Renal cortex interstitium (tissue), 15 donors: ENCODE measurements at places on chromosomes 6 and 20.

DNA sequence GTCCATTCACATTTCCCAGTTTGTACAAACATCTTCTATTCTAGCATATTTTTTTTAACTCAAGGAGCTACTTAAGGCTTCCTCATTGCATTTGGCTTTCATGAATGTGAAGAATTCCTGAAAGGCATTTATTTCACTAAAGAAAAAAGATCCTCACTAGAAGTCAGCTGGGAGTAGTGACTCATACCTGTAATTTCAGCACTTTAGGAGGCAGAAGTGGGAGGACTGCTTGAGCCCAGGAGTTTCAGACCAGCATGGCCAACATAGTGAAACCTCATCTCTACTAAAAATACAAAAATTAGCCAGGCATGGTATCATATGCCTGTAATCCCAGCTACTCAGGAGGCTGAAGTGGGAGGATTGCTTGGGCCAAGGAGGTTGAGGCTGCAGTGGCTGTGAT, 30.9 kb upstream of the XRN2 start:
- no peak for DNase-seq

DNA sequence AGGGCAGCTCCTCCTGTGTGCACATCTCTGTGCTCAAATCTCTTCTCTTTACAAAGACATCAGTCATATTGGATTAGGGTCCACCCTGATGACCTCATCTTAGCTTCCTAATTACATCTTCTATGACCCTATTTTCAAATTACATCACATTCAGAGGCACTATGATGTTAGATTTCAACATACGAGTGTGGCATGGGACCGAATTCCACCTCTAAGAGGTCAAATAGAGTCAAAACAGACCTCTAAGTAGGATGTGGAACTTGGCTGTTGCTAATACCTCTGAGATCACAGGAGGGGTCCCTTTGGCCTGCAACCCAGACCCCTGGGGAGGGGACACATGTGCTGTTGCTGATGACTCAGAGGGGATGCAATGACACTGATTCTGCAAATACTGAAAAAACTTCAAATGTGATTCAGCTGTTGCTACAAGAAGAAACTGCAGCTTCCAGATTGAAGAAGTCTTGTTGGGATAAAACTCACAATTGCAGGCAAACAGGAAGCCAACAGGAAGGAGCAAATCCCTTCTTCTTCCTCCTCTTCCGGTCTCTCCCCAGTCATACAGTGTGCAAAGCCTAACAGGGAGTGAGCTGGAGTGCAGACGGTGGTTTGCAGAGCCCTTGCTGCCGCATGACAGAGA, 216.2 kb downstream of the MYLK4 start:
- DNase-seq = no peak

DNA sequence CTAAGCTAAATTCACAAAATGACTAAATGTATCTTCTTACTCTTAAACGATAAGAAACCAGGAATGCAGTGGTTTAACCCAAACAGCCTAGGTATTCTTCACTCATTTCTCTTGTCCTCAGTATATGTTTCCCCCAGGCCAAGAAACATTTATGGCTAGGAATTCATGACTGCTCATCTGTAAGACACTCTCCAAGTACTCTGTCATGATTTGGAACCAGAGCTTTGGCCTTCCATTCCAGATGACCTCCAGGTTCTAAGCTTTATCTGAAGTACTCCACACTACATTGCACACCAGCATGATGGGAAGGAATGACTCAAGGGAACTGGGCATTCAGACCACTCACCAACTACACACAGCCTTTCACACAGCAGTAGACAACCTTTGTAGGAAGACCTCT, 29.3 kb downstream of the NT5E start:
- DNase-seq = no peak

GRCh38 chr6:84681693-84682326, 82.6 kb downstream of the TBX18 start:
- DNase-seq = no peak

DNA sequence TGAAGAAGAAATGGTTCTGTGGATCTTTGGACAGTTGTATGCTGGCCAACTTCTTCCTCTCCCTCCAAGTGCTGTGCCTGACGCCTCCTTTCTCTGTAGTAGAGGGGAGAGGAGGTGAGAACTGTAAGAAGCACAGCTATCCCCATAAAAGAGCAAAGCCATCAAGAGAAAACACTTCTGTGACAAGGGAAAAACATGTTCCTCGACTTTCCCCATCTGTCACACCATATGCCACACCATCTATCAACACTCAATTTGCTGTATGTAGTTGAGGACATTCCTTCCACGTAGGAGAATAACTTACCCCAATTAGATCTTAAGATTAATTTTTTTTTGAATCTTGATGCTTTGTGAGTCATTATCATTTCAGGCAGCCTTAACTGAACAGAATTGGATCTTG, 156.2 kb upstream of the PLCB4 start:
- DNase-seq = no peak

- DNase-seq = no peak
Observed at GRCh38 chr6:4649728-4650127, 126.5 kb upstream of the CDYL start.

DNA sequence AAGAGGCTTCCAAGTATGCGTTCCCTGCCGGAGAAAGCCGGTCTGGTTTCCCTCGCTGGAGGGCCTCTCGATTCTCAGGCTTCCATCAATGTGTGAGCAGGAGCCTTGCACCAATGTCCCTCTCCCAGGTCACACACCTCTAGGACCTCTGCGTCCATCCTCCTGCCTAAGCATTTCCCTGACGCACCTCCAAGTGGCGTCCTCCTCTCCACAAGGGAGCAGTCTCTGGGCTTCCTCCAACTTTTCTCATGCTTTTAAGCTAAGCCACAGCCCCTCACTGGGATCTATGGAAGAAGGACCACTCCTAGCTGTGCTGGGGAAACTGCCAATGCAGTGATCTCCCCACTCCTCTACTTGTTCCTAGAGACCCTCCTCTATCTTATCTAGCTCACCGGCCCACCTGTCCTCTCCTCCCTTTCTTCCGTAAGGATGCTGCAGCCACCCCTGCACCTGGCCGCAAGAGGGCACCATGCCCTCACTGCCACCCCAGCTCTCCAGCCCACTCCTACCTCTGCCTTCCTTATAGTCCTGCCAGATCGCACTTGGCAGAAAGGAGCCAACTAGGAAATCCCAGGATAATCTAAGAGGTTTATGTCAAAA, 258.7 kb downstream of the LRFN2 start:
- DNase-seq = no peak

- no peak for DNase-seq
Observed at GRCh38 chr6:2733324-2733723, 17.4 kb downstream of the MYLK4 start.

- peak; percentile 1 for DNase-seq
Observed at GRCh38 chr6:117840541-117840983, 66.5 kb upstream of the SLC35F1 start.

DNA sequence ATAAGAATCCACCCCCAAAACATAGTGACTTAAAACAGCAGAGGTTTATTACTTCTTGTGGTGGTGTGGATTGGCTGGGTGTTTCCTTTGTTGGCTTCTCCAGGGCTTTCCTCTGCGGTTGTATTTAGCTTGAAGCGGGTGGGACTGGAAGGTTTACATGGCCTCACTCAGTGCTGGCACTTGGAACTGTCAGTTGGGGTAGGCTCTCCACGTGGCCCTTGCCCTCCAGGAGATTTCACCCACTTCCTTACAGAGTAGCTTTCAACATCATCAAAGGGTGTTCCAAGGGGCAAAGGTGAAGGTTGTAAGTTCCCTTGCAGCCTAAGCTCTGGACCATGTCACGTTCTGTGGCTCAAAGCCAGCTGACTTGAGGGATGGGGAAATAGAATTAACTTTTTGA, 32.5 kb upstream of the NKX2-2 start:
- no peak for DNase-seq

DNA sequence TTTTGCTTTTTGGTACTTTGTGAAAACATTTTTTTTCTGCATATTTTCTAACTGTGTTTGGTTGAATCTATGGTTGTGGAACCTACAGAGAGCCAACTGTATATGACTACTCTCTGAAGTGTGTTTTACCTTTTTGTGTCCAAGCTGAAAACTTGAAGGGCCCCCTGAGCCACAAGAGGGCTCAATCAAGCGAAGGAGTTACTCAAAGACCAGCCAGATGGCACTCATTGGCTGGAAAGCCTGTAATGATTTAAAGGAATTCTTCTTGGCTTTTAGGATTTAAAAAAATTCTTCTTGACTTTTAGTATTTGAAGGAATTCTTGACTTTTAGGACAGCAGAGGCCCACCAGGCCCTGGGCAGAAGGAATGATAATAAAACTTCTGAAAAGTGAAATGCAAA, 27.0 kb upstream of the ECI2 start:
- no peak for DNase-seq

GRCh38 chr6:129567374-129567773, 142.6 kb downstream of the ARHGAP18 start:
- no peak for DNase-seq

- no peak for DNase-seq
Observed at GRCh38 chr6:138682704-138683527, 90.7 kb upstream of the CCDC28A start.

GRCh38 chr6:12379181-12379580, 89.0 kb downstream of the EDN1 start:
- no peak for DNase-seq

- DNase-seq = no peak
Observed at GRCh38 chr6:132227904-132228303, 173.4 kb downstream of the MOXD1 start.

- DNase-seq = no peak
Observed at GRCh38 chr20:18754030-18754652, 59.4 kb upstream of the SCP2D1 start.

GRCh38 chr20:2837221-2837960, 3.1 kb downstream of the PCED1A start:
- DNase-seq = no peak

- peak; percentile 29 for DNase-seq
Observed at GRCh38 chr6:85865420-85866369, 223.0 kb upstream of the SYNCRIP start.

DNA sequence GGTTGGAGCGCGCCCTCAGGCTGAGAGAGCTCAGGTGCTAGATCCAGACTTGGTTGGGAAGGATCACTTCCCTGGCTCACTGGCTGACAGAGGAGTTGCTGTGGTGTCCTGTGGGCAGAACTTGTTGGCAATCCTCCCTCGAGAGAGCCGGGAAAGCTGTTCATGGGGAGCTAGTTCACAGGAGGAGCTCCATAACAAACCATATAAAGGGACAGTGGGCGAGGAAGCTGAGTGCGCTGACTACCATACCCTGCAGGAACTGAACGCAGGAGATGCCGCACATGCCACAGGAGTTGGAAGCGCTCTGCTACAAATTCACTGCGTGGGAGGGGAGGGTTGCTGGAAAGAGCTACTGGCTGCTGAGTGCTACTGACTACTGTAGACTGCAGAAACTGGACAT, 243.2 kb downstream of the OGFRL1 start:
- no peak for DNase-seq

DNA sequence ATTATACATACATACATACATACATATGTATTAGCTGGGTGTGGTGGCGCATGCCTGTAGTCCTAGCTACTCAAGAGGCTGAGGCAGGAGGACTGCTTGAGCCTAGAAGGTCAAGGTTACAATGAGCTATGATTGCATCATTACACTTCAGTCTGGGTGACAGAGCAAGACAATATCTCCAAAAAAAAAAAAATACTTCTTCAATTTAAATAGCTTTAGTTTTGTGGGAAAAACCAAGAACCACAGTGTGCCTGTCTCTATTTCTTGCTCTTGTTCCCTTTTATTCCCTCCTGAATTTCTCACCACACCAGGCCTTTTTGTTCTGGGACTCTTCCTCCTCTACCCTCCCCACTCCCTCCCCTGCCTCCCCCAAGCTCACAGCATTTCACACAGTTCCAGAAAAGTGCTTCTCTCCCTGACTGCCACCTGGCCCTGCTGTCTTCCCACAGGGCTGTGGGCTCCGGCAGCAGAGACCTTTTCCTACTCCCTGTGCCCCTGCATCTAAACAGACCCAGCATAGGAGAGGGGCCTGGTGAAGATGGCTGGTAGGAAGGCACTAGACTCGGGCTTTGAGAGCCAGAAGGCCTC, 1.3 kb downstream of the C20orf203 start:
- DNase-seq = no peak

- DNase-seq = peak; percentile 23
Observed at GRCh38 chr20:44683263-44684046, 31.7 kb upstream of the CCN5 start.

DNA sequence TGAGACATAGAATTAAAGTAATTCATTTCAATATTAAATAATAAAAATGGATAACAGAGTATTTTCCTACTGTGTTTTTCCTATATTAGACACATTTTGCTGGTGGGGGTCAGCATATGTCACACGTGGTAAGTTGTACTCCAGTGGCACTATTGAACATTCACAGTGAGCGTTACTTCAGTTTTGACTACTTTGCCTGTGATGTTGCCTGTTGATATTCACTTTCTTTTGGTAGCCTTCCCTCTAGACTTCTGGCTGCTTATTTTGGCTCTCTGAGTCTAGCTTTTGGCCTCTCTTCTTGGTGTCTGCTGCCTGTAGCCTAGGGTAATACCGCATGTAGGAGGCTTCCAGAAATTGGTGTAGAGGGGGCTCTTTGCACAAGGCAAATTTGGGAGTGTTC, 64.4 kb upstream of the TFB1M start:
- DNase-seq = no peak

DNA sequence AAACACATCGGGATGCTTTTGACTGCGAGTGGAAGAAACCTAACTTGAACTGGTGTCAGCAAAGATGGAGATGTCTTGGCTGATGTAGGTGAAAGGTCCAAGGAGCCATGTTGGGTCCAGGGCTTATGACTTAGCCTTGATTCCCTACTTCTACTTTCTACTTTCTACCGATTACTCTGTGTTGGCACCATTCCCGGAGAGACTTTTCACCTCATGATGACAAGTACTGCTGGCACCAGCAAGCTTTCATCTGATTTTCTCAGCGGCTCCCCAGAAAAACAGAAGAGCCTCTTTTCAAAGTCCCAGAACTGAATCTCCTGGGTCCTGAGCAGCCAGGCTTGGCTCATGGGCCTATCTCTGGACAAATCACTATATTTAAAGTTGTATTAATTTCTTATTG, 4.9 kb upstream of the EDN3 start:
- no peak for DNase-seq

GRCh38 chr20:57620274-57620990, at the start of gene ZBP1:
TSS of gene ZBP1 (minus strand) at chr20:57620426. CDS start at chr20:57620295, 131 bp downstream.
- DNase-seq = no peak

- DNase-seq = no peak
Observed at GRCh38 chr6:40807484-40807883, 220.3 kb upstream of the LRFN2 start.

DNA sequence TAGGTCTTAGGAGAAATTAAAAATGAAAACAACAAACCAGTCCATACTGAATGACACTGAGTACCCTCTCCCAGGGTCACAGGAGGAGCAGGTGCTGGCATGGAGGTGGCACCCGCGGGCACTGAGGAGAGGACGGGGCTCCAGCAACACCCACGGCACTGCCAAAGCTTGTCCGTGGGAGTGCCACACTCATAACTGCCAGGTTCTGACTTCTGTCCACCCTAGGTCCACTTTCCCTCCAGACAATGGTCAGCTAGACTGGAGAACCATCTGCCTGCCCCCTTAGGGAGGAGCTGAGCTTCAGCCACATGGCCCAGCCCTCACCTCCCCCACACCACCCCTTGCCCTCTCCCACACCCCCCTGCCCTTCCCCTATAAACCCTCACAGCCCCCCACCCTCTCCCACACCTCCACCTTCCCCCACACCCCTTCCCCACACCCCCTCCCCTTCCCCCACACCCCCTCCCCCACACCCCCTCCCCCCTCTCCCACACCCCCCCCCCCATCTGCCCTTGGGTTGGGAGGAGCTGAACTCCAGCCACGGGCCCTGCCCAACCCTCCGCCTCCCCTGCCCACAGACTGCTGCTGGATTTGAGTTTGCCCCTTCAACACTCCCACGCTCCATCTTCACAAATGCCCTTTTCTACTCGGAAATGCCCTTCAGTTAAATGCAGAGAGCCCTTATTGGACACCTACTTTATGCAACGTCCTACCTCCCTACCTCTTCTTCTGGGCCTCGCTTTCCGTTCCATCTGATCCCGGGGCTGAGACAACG, 129.6 kb downstream of the TAF4 start:
- DNase-seq = no peak
